ENCODE measurements at places on chromosomes 6 and 20.
A peak's percentile ranks its signal among the peaks of the same experiment; 100 is the strongest.

GRCh38 chr6:133947302-133947900 is 5.6 kb upstream of the TBPL1 start:
- no peak for DNase-seq

- no peak for DNase-seq
Observed at GRCh38 chr20:58003525-58003924, 224.9 kb downstream of the ANKRD60 start.

GRCh38 chr20:7327810-7328209 is 560.3 kb downstream of the BMP2 start:
- DNase-seq = no peak

DNA sequence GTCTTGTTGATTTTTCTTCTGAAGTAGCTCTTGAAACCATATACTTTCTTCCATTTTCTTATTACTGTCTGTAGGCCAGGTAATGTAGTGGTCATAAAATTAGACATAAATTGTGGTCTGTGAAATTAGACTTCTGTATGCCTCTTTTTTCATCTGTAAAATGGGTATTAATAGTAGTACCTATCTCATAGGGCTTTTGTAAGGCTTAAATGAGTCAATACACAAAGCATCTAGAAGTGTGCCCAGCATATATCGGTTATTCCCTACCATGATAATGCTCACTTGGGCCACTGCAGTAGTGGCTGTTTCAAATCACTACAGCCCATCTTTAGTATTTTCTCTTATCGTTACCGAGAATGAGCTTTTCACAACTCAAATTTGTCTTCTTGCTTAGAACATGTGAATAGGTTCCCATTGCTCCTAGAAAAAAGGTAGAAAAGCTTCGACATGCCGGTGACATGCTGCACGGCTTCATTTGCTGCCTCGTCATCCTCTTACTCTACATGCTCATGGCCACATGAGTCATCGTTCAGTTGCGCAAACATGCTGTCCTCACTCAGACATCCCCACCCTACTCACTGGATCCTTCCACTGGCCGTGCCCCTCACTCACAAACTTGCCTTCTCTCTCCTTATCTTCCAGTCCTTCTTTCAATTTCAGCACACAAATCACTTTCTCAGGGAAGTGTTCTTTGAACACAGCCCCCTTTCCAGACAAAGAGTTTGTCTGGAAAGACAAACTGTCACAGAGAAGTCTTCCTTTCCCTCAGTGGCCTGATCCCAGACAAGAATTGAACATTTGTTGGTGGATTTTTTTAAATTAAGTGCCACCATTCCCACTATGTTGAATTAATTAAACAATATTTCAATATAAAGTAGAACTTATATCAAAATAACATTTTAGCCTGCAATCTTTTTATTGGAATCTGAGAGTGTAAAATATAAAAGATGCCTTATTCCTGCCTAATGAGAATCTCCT is 32.2 kb upstream of the ERVFRD-1 start:
- DNase-seq = peak; percentile 96

DNA sequence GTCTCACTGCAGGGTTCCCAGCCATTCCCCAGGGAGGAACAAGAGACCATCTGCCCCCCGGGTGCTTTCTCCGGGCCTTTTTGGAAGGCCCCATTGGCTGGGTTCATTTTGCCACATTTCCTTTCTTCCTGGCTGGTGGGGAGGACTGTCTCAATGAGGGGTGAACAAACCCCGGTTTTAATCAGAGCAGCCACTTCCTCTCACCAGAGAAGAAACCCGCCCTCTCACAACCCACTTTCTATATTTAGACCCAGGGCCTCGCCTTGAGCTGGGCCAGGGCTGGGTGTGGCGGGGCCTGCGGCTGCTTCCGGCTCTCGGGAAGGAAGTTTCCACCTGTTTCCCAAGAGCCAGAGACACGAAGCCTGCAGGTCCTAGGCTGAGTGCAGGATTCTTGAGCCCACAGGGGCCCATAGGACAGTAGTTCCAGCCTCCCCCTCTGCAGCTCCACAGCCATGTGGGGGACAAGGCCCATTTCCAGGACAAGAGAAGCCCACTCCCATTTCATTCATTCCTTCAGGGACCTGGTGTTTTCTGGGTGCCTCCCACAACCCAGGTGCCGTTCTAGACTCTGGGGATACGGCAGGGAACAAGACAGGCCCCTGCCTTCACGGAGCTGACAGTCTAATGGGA is 41.8 kb downstream of the RBM38 start:
- DNase-seq = peak; percentile 46

GRCh38 chr20:14295238-14295637 is 42.2 kb downstream of the FLRT3 start:
- DNase-seq = no peak

DNA sequence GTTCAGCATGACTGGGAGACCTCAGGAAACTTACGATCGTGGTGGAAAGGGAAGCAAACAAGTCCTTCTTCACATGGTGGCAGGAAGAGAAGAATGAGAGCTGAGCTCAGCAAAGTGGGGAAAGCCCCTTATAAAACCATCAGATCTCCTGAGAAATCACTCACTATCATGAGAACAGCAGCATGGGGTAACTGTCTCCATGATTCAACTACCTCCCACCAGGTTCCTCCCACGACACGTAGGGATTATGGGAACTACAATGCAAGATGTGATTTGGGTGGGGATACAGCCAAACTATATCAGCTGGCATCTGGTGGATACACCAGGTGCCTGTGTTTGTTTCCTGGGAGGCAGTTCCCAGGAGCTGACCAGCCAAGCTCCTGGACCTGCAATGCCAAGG is 4.9 kb downstream of the DDO start:
- DNase-seq = no peak

DNA sequence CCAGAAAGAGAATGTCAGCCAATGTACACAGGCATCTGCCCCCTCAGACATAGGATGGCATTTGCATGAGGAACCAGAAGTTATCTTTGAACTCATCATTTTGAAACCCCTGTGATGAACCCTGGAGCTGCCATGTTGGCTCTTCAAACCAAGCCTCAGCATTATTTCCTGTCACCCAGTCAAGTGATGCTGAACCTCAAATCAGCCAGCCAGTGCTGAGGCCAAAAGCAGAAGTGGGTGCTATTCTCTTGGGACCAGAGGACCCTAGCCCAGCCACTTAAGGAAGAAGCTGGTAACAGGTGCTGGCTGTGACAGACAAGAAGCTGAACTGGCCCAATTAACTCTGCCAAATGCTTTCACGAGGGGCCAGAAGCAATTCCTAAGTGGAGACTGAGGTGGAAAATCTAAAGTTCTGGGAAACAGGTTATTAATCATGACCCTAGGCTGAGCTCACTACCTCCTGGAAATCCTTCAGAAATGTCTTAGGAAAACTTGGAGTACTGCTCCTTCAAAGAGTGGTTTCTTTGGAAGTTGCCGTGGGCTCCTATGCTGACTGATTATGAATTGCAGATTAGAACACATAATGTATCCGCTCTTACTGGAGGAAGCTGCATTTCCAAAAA is 4.0 kb downstream of the PKIG start:
- DNase-seq = no peak

- DNase-seq = no peak
Observed at GRCh38 chr6:101832371-101832770, 438.9 kb downstream of the GRIK2 start.

GRCh38 chr20:12156252-12156651 is 238.6 kb downstream of the BTBD3 start:
- no peak for DNase-seq

DNA sequence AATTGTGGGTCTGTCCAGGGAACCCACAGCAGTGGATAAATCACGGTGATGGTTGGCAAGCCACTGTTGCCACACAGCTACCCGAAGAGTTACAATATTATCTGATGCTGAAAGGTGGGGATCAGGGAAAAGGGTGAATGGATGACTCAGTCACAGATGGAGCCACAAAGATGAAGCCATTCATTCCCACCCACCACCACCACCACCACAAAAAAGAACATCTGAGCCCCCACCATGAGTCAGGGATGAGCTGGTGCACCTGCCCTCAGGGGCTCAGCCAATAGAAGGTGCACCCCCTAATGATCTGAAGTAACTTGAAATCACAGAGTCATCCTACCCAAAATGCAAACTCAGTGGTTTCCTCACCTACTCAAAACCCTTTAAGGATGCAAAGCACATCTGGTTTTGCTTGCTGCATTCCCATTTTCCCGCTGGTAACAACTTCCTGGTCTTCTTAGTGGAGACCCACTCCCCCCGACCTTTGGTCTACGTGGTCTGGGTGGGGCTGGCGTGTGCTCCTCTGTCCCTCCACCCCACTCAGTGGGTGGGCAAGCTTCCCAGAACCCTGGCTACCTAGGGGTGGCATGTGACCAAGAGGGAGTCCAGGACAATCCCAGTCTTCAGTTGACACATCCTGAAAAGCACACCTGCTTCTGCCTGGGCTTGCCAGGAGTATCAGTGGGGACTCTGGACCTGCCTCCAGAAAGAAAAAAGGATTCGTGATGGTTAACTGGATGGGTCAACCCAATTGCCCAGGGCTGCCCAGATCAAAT is 125.5 kb downstream of the ANKRD60 start:
- DNase-seq = peak; percentile 28

- DNase-seq = no peak
Observed at GRCh38 chr6:42873313-42873712, 6.1 kb upstream of the RPL7L1 start.
